ENCODE measurements at places on chromosomes 16 and 17.

GRCh38 chr17:65182233-65182632 is 45.1 kb downstream of the RGS9 start:
- no peak for ATAC-seq

DNA sequence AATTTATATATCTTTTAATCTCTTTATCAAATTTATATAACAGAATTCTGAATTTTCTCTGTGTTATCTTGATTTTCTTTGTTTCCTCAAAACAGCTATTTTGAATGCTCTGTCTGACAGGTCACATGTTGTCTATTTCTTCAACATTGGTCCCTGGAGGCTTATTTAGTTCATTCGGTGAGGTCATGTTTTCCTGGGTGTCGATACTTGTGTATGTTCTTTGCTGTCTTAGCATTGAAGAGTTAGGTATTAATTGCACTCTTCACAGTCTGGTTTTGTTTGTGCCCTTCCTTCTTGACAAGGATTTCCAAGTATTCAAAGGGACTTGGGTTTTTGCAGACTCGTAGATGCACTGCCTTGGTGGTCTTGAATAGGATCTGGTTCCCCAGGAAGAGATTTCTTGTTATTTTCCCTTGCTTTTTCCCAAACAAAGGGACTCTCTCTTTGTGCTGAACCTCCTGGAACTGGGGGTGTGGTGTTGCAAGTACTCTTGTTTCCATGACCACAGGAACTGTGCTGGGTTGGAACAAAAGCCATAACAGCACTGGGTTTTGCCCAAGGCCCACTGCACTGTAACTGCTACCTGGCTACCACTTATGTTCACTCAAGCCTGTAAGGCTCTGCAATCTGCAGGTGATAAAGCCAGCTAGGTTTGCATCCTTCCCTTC is 1483.0 kb downstream of the CDH8 start:
- ATAC-seq, result no peak

DNA sequence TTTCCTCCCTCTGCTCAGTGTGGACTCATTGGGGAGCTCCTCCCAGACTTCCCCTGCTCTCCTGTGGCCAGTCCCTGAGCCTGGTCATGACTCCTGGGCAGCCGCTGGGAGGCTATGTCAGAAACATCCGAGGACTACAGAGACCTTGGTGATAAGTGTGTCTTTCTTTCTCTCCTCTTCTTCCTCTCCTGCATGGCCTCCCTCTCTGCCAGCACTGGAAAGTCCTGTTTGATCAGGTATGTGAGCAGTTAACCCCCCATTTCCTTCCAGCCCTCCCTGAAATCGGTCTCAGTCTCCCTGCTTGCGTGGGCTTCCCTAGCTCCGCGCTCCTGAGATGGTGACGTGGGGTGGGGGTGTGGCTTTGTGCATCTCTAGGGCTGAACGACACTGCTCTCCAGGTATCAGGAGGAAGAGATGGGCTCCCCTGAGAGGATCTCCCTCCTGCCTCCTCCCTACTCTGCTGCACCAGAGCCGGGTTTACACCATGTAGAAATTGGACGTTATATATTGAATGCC is 2.1 kb downstream of the RHBDL3 start:
- peak; percentile 46 for ATAC-seq

DNA sequence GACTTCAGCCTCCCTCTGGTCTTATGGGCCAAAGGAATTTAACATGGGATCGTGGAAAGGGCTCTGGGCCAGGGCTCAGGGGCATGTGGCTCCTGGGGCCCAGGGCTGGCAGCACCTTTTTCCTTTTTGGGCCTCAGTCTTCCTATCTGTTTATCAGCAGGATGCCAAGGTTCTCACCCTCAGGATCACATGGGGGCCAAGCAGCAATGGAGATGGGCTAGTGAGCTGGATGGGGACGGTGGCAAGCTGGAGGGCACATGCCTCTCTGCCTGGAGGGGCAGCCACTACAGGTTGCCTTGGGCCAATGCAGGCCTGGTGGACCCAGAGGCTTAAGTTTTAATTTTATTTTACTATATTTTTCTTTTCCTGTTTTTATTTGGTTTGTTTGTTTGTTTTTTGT is 95.4 kb downstream of the CYLD start:
- no peak for ATAC-seq

GRCh38 chr16:79563921-79564320 is 36.6 kb downstream of the MAF start:
- no peak for ATAC-seq

DNA sequence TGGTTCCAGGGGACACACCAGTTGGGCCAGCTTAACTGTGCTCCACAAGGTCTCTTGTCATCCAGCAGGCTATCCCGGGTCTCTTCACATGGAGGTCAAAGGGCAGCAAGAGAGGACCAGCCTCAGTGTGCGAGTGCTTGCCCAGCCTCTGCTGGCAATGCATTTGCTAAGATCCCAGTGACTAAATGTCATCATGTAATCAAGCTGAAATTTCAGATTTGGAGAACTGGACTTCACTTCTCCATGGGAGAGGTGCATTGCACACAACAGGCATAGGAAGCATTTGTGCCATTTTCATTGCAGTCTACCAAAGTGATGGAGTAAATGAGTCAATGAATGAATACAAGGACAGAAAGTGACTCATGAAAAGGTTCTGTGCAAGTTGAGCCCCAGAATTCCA is 51.2 kb upstream of the KDM8 start:
- peak; percentile 25 for ATAC-seq

Measured in activated T-helper 17 cell treated with anti-CD3 and anti-CD28 coated beads, Interleukin-2, amount 50 U/mL, for 72 hours (primary cell).